Stimulated activated CD8-positive, alpha-beta memory T cell treated with anti-CD3 and anti-CD28 coated beads, Interleukin-2, amount 100 ng/mL, for 48 hours (primary cell): ENCODE measurements at places on chromosomes 3 and 15.

GRCh38 chr15:66629817-66630576, 64.2 kb upstream of the LCTL start:
- no peak for DNase-seq

DNA sequence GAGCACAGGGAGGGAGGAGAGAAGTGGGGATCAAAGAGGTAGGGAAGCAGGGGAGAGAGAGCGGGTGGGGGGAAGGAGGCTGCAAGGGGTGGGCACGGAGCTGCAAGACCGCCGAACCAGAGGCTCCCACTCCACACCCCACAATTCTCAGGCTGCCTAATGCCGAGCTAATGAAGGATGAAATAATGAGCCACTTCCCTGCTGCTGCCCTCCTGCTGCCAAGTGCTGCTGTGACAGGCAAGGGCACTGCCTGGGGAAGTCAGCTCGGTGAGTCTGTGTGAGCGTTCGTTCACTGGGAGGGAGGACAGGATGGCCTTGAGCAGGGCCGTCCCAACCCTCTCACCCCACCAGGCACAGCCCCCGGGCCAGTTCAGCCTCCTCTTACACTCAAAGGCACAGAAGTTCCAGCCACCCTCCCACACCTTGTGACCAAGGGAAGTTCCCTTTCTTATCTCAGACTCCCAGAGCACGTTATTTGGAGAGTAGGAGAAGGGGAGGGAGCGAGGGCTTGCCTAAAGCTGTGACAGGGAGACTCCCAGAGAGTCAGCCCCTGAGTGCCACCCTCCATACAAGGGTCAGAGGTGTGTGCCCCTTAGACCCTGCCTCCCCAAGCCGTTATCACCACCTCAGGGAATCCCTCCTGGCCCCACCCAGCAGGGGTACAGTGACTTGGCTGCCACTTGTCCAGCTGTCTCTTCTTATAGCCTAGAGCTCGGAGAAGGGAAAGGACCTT, 12.4 kb downstream of the GLYCTK start:
- DNase-seq, result no peak

DNA sequence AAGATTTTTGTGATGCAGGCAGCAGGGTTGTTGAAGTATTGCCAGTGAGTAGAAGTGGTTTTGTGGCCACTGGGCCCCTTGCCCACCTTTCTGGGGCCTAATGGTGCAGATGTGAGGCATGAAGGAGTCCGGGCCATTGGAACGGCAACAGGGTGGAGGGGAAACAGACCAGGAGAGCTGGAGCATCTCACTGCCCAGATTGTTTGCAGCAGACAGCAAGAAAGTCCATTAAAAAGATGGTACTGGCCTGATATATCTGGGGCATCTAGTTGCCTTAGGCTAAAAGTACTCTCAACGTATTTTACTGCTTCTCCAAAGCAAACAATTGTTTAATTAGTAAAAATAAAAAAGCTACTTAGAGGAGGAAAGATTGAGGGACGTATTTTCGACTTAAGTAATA, 298.4 kb downstream of the SATB1 start:
- no peak for DNase-seq

DNA sequence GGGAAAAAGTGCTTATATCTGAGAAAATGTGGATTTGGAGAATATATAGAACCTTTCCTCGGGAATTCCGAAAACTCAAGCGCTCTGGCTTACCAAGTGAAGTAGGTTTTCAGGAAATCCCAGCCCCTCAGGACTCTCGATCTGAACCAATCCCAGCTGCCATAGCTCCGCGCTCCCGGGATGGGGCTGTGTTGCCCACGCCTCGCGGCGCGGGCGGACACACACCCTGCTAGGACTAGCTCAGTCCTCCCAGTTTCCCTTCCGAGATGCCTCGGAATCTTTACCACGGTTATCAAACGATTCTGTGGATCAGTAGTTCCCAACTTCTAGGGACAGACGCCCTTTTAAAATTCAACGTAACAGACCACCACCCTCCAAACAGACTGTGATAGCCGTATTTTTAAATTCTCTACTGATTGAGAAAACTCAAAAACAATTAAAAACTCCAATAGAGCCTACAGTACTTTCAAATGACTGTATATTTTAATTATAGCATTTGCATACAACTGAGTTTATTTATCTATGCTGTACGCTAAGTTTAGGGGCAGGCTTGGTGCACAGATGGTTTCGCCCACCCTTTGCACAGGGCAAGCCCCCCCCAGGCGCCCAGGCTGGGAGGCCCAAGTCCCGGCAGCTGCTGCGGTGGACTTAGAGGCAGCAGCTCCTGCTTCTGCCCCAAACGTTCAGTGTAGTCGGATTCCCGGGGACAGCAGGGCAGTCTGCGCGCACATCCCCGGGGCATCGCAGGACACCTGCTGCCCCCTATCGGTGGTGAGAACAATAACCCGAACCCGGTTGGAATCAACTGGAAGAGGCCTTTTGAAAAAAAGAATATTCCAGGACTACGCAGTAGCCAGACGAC, 52.3 kb downstream of the CCDC54 start:
- peak; percentile 41 for DNase-seq

DNA sequence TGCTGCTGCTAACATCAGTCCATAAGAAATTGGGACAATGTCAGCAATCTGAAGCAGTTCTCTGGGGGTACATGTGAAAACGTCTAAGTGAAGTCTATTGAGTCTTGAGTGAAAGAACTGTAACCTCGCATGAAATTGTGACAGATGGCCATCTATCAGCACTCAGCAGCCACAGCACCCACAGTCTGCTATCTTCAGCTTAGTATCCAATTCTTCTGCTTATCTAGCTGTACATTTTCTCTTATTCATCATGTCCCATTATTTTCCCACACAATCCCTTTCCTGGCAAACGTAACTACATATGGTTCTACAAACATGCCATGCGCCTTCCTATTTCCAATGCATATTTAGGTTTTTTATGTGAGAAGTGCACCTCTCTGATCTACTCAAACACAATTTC, 629.7 kb downstream of the NTRK3 start:
- DNase-seq, result no peak

- DNase-seq, result no peak
Observed at GRCh38 chr3:142652826-142653292, 56.7 kb downstream of the PLS1 start.

- DNase-seq, result no peak
Observed at GRCh38 chr3:4225005-4225471, 78.1 kb upstream of the SETMAR start.

DNA sequence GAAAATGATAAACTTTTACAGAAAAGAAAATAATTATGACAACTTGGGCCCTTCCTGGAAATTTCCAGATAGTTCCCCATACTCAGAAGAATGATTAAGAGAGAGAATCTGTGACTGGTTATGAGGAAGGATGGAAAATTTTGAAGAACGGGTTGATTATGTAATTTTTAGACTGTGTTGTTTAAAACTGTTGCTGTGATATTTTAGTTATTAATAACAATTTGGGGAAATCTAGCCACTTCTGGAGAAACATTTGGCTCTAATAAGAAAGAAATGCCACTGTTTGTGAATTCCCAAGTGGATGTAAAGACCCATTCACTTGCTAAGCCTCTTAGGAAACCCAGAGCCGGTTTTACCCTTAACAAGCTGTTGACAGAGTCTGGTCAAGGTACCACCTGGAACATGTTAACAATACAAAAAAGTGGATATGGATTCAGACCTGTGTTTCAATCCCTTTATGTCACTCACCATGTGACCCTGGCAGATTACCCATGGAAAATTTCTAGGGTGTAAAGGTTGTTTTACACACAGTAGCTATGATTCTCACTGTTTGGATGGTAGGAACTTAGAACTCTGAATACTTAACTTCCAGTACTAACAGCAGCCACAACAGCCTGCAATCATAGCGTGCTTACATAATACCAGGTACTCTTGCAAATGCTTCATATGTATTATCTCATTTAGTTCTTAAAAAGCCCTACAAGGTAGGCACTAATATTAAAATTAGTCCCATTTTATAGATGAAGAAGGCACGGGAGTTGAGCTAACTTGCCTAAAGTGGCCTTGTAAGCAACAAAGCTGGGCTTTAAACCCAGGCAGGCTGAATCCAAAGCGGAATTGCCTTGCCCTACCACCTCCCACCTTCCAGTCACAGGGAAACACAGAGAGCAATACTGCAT, 32.0 kb downstream of the ZBTB38 start:
- DNase-seq, result no peak

DNA sequence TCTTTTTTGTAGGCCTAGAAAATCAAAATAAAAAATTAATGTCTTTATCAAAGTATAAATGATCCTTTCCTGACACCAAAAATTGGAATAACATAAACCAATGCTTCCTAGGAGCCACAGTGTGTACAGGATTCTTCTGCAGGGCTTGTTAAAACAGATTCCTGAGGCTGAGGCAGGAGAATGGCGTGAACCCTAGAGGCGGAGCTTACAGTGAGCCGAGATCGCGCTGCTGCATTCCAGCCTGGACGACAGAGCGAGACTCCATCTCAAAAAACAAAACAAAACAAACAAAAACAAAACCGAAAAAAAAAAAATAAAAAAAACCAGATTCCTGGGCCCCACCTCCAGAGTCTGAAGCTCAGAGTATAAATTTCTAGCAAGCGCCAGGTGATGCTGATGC, 78.0 kb downstream of the PEX5L start:
- no peak for DNase-seq

DNA sequence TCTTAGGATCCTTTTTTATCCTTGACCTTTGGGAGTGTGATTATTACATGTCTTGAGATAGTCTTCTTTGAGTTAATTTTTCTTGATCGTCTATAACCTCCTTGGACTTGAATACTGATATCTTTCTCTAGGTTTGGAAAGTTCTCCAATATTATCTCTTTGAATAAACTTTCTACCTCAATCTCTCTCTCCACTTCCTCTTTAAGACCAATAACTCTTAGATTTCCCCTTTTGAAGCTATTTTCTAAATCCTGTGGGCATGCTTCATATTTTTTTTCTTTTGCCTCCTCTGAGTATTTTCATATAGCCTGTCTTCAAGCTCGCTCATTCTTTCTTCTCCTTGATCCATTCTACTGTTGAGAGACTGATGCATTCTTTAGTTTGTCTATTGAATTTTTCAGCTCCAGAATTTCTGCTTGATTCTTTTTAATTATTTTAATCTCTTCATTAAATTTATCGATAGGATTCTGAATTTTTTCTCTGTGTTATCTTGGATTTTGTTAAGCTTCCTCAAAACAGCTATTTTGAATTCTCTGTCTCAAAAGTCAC, 12.1 kb downstream of the USF3 start:
- DNase-seq, result no peak
